ENCODE measurements at places on chromosomes 12 and 14.

DNA sequence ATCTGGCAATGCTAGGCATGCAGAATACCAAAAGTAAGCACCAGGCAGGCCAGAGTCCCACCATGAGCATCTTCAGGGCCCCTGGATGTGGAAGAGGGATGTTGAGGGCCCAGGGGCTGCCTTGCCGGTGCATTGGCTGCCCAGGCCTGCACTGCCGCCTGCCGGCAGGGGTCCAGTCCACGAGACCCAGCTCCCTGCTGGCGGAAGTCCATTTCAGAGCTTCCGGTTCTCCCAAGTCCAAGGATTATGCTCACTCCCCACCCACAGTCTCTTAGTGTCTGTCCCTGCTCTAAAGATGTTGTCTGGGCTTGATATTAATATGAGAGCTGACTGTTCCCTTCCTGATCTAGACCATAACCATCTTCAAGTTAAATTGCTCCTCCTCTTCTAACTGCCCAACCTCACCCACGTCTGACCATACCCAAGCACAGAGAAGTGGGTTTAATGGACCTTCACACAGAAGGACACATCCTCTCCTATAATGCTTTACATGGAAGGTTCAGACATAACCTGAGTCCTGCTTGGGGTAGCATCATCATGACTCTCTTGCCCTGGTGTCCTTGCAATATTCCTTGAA, 117.4 kb downstream of the DAD1 start:
- DNase-seq: no peak

- no peak for DNase-seq
These were observed 805 bp upstream of the KRT7 start for GRCh38 chr12:52232203-52232673.

DNA sequence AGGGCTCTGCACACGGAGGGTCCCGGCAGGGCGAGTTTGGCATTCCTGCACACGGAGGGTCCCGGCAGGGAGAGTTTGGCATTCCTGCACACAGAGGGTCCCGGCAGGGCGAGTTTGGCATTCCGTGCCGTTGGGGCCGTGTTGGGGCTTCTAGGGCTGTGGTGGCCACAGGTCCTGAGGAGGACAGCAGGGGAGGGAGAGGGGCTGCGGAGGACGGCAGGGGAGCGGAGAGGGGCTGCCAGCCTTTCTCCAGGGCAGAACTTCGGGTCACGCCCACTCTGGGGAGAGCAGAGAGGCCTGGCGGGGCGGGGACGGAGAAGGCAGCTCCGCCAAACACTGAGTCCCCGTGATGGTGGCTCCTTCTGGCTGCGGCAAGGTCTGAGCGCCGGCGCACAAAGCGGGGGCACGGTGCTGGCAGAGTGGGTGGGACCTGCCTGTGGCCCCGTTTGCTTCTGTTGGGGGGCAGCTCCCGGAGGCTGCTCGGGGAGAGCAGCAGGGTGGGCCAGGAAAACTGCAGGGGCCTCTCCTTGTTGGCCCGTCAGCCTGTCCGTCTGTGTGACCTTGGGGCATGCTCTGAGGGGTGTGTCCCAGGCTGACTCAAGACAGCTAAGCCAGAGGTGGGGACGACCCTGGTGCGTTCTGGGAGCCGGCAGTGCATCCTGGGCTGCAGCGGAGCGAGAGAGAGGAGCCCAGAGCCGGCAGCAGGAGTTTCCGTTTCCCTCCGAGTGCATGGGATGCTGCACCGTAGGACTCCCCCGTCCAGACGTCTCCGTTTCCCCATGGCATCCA, 60.2 kb downstream of the LRCOL1 start:
- no peak for DNase-seq

DNA sequence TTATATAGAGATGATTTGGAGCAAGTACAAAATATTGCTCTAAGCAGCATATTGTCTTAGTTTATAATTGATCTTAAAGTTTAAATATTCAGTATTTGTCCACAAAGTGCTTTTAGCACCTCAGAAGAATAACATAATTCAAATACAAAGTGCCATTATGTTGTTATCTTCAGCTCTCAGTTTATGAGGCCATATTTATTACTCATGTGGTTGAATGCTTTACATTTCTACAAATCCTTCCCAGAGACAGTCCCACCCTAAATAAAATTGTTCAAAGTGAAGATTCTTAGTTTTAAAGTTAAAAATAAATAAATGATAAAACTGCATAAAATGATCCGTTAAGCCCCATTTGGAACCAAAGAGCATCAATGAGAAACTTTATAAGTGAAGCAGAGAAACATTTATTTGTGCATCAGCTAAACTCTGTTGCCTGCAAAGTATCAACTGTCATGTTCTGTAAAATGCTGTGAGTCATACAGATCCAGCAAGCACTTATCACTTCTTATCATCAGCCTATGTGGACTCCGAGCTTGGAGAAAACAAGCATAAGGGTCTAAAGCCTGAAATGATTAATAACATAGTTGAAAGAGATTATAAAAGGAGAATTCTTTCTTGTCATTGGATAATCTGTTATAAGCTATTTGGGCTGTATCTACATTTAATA, 218.9 kb downstream of the ADAMTS20 start:
- peak; percentile 18 for DNase-seq

DNA sequence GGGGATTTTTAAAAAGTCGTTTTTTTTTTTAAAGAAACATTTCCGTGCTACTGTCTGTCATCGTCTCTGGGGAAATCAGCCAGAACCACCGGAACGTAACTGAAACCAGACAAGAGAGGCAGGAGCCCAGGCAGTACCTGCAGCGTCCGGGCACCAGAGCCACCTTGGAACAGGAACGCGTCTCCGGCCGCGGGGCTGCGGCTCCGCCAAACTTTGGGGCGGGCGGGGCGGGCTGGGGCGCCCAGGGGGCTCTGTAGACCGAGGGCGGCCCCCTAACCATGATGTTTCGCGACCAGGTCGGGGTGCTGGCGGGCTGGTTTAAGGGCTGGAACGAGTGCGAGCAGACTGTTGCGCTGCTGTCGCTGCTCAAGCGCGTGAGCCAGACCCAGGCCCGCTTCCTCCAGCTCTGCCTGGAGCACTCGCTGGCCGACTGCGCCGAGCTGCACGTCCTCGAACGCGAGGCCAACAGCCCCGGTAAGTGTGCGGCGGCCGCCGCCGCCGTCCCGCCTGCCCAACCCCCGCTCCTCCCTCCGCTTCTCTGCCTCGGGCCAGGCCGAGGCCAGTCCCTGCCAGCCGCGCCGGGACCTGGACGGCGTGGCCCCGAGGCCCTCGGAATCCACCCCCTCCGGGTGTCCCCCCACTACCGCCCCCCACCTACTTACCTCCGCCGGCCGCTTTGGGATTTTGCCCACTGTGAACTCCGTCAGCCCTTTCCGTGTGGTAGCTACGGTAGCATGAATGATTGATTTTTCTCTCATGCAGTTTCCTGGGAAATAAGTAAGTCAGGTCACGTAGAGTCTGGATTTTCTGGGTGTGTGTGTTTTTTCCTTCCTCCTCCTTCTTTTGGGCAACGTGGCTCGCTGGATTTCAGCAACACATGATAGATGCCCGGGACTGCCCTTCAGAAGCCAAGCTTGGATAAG, 972 bp downstream of the SAMD4A start:
- no peak for DNase-seq

DNA sequence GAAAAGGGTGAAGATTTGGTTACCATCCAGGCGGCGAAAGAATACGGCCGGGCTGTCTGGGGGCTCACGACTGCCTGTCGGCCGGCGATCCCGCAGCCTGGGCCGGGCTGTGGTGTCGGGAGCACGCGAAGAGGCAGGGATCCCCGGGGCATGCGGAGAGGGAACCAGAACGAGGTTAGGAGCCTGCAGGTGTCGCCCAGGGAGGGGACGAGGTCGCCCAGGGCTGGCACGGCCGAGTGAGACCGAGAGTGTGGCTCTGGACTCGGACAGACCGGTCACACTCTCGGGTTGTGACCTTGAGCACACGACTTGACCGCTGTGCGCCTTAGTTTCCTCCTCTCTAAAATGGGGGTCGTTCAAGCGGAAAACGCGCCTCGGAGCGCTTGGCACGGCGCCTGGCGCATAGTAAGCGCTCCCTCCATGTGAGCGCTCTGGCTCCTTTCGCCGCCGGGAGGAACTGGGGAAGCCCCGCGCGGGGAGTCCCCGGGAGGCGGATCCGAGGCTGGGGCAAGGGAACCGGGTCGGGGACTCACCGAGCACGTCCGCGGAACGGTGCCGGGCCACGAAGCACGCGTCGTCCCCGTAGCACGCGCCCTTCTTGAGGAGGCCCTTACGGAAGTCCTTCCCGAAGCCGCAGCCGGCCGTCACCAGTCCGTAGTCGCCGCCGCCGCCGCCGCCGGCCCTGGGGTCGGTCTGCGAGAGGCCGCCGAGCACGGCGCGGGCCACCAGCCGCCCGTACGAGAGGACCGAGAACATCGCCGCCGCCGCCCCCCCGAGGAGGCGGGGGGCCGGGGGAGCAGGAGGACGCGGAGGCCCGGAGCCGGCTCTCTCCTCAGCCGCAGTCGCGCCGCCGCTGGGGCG, 612 bp downstream of the PPTC7 start:
- DNase-seq: no peak

DNA sequence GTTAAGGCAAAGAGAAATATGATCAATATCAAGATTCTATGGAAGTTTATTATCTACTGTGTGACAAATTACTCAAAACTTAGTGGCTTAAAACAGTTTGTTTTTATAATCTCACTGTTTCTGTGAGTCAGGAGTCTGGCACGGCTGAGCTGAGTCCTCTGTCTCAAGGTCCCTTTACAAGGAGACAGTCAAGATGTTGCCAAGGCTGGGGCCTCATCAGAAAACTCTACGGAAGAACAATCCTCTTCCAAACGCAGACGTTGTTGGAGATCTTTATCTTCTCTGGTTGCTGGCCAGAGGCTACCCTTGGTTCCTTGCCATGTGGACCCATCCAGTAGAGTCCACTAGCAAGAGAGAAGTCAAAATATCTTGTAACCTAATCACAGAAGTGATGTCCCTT, 100.6 kb upstream of the CCND2 start:
- no peak for DNase-seq

GRCh38 chr12:102811110-102811737, 105.8 kb downstream of the PAH start:
- DNase-seq: no peak

- DNase-seq: no peak
These were observed 186.7 kb downstream of the GRIN2B start for GRCh38 chr12:13794706-13795105.

- no peak for DNase-seq
These were observed 48.8 kb downstream of the NUAK1 start for GRCh38 chr12:106089935-106090334.

- DNase-seq: no peak
These were observed 11.1 kb upstream of the KRT1 start for GRCh38 chr12:52691076-52691840.

DNA sequence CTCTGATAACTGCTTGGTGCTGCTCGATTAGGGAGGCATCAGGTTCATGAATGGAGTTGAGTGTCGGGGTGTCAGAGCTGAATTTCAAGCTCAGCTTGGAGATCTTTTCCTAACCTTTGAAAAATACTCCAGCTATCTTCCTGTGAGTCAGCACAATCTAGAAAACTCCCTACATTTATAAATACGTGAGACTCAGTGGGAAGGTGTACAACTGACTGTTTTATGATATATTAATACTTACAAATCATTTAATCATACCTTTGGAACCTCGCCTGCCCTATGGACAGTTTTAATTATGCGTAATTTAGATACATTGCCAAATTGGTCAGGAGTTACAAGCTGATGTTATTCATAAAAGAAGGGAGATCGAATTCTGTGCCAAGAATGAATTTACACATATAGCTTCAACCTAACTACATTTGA, 961 bp downstream of the CMAS start:
- no peak for DNase-seq

DNA sequence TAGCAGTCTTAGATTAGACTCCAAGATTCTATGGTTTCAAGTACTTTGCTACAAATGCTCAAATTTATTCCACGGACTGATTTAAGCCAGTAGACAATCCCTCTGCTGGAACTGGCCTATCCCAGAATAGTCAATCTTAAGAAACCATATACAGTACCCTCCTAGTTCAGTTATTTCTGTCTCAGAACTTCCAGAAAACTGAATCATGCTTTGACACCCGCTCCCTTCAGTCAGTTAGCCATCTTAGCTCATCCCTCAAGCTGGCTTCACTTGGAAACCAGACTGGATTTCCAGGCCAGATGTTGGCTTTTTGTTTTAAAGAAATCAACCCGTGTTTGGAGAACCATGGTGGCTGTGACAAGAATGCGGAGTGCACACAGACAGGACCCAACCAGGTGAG, 125.5 kb downstream of the NT5DC3 start:
- no peak for DNase-seq

GRCh38 chr12:120314220-120314619, 12.1 kb downstream of the SIRT4 start:
- DNase-seq: no peak

GRCh38 chr12:25957793-25958427, 572 bp upstream of the RASSF8 start:
- DNase-seq: peak; percentile 39

DNA sequence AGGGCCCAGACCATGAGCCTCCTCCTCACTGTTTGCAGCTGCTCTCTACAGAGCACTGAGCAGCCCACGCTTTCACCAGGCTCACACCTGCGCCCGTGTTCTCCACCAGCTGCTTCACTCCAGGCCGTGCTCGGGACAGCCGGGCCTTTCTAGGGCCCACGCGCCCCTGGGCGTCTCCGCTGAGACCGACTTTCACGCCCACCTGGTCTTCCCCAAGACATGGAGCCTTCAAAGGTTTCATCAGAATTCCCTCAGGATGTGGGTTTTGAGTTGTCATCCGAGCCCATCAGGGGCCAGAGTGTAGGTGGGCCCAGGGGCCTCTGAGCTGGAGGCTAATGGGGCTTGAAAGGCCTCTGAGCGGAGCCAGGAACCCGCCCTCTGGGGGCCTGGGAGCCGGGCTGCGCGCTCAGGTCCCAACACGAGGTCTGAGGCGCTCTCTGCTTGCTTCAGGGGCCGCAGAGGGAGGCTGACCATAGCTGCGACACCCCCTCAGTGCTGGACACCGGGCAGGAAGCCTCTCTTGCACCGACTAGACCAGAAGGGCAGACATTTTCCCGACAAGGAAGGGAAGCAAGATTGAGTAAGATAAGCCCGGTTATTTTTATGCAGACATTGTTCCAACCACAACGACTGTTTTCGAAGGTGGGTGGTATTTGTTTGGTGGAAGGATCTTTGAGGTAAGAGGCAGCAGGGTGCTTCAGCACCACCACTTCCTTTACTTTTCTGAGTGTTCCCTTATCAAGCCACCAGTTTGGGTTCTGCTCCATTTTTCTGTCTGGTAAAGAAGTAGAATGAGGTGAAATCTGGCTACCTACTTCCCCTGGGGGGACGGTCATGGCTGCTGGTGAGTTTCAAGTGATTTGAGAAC, 125.0 kb upstream of the FUT8 start:
- no peak for DNase-seq

DNA sequence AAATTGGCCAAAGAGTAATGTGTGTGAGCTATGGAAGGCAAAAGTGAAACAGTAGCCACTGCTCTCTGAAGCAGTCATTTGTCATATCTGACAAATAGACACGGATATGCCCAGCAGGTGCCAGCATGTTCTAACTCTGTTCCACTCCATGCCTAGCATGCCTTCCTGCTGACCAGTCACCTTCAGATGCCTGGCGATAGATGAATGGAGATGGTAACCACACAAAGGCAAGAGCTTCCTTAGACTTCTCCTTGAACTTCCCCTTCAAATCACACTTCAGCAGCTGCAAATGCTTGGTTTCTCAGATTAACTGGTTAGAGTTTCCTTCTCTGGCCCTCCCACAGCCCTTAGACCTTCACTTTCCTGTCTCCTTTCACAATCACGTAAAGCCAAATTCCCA, 429.9 kb downstream of the DAD1 start:
- DNase-seq: no peak

GRCh38 chr12:62130402-62130801, 129.8 kb upstream of the USP15 start:
- no peak for DNase-seq

GRCh38 chr12:132106921-132107320, 37.2 kb downstream of the DDX51 start:
- DNase-seq: no peak

- no peak for DNase-seq
These were observed 18.2 kb upstream of the CERS5 start for GRCh38 chr12:50185301-50185895.
